PC-9 (cell line): ENCODE measurements at places on chromosomes 11 and 22.

DNA sequence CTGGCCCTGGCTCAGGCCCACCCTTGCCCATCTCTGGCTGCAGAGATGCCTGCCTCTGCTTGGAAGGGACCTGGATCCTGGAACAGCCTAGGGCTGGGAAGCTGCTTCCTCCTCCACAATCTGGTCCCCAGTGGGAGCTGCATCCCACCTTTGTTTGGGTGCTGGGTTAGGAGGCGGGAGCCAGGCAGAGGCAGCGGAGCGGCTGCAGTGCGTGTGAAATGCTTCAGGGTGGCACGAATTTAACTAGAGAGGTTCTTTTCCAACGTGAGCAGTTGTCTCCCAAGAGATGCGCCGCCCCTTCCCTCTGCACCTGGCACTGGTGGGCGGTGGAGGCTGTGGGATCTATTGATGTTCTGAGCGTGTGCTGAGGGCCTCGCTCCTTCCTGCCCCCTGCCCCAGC is 31.6 kb downstream of the BRSK2 start:
- no peak for DNase-seq

- no peak for DNase-seq
These were observed 11.2 kb downstream of the GAL start for GRCh38 chr11:68695531-68695930.

DNA sequence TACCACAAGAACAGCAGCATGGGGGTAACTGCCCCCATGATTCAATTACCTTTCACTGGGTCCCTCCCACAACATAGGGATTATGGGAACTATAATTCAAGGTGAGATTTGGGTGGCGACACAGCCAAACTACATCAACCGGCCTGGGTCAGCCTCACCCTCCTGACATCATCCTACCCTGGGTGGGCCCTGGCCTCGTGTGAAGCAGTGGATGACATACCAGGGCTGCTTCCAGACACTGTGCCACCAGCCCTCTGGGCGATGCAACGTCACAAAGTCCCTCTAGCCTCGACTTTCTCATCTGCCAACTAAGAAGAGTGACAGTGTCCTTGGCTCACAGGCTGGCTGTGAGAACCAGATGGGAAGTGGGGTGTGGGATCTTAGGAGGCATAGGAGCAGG is 8.7 kb upstream of the TPCN2 start:
- DNase-seq, result no peak

DNA sequence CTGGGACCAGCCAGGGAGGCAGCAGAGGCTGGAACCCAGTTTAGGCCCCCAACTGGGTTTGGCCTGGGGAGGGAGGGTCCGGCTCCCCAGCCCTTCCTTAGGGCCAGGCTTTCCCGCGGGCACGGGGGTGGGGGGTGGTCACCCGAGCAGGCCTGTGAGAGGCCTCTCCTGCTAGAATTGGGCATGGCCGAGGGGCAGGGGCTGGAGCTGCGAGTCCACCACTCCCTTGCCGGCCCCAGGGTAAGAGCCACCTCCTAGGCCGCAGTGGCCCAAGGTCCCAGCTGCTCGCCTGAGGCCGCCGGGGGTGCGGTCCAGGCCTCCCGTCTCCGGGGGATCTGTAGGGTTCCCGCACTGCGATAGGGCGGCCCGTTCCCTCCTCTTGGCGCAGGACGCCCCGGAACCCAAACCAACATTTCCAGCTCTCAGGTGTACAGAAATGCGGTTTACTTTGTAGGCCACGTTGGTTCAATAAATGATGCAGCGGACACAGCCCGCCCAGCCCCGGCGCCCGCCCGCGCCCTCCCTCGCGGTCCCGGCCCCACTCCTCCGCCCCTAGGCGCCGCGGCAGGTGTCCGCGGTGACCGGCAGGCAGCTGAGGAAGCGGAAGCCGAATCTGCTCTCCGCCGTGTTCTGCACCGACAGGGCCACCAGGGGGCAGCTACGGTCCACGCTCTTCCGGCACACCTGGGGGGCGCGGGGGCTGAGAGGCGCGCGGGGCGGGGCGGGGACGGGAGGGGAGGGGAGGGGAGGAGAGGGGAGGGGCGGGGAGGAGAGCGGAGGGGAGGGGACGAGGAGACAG is 5.9 kb downstream of the LMNTD2 start:
- DNase-seq, result peak; percentile 54

DNA sequence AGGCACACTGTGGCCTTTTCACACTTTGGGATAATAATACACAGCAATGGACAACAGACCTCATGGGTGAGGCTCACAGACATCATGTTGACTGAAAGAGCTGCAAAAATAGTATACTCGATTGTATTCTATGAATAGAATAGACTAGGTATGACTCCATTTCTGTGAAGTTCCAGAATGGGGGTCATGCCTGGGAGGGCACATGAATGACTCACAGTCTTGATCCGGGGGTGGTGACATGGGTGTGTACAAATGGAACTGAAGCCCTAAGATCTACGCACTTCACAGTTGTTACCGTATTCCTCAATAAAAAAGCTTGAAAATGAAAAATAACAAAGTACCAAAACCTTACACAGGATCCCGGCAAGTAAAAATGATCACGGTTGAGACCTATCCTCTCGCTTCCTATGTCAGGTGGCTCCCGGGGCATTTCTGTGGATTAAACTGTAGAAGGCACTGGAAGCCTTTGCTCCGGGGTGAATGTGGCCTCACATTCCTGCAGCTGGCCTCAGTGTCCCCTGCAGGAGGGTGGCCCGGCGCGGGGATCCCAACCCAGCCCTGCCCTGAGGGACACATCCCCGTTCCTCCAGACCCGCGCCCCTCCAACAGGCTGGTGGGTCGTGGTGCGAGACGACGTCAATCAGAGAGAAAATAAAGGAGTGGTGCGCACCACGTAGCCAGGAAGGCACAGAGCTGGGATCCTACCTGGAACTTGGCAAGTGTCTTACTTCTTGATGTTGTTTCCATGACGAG is 75.9 kb downstream of the NECTIN1 start:
- DNase-seq, result no peak

- no peak for DNase-seq
These were observed 618.2 kb downstream of the TBC1D22A start for GRCh38 chr22:47380692-47381091.

- DNase-seq, result no peak
These were observed 522 bp downstream of the CORO1B start for GRCh38 chr11:67442504-67443404.

DNA sequence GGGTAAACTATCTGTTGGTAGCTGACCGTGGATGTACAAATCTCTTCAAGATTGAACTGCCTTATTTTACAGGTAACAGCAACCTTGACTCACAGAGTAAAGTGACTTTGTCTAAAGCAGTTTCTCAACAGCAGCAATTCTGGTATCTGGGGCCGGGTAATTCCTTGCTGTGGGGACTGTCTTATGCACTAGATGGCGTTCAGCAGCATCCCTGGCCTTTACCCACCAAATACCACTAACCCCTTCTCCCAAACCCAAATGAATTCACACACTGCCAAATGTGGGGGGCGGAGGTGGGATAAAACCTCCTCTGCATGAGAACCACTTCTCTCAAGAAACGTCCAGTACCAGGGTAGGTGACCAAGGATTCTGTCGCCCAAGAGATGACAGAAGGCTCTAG is 1.7 kb upstream of the INCENP start:
- no peak for DNase-seq

- DNase-seq, result no peak
These were observed 2.9 kb upstream of the ALX4 start for GRCh38 chr11:44312876-44313275.

- DNase-seq, result no peak
These were observed 30.0 kb upstream of the POU2AF1 start for GRCh38 chr11:111408789-111409727.

DNA sequence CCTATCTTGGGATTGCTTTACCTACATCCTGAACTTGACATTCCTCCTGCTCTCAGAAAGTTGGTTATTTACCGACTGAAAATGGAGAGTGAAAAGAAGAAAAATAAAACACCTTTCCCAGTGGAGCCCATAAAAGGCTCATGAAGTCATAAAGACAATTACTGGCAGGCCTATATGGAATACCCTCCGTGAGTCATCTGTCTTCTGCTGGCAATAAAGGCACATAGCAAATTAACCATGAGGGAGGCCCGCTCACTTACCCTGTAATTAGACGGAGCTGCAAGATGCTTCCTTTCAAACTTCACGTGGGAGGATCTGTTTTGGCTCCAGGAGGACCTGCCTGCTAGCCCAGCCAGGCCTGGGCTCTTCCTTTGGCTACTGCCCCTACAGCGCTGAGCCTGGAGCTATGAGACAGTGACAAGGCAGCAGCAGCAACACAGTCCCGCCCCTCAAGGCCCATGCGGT is 540.4 kb downstream of the BUD13 start:
- DNase-seq, result no peak

DNA sequence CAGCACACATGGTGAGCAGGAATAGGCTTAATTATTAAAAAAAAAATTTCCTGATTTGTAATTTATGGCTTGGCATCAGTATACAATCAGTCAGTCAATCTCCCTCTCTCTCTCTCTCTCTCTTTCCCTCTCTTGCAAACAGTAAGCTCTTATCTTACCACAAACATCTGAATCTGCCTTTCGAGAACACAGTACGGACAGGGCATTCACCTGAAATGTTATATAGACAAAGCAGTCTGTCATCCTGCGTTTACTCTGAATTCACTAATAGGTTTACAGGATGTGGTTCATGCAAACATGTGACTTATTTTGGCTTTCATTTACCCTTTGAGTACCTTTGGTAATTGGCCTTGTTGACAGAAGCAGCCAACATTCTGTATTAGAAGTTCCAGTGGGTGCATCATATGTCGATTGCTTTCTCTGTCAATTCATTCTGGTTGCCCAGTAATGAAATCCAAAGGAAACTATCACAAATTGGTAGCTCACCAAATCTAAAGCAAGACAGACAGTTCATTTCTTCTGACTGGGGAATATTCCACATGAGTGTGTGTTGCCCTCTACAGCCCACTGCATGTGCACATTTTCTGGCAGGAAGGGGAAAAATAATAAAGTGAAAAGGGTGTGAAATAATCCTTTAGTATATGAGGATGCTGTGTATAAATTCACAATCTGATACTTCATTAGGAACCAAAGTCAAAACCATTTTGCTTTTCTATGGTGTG is 1058.2 kb downstream of the LRRC4C start:
- no peak for DNase-seq

GRCh38 chr11:122100756-122101080 is 15.3 kb downstream of the BLID start:
- DNase-seq, result no peak

DNA sequence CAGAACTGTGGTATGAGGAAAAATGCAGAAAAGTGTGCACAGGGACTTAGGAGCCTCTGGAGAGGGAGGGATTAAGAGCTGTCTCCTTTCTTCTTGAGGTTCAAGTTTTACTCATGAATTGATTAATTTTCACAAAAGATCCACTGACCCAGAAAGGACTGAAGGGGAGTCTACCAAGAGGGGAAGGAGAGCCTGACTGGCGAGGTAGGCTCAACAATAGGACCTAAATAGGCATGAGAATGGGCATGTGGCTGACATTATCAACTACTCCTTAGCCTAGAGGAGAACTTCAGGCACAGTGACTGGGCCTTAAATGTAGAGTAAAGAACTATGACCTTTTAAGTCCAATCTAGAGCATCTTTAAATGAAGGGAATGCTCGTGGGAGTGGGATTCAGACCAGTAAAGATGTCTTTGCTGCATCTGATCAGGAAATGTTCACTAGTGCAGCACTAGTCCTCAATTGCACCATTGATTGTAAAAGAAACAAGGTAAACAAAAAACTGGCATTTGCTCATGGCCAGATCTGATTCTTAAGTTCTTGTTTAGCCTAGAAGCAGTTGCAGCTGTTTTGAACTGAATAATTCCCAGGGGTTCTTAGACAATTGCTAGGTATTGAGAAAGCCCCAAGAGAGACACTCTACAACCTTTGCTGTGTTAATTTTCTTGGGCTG is 135.6 kb downstream of the RAB38 start:
- DNase-seq, result no peak

DNA sequence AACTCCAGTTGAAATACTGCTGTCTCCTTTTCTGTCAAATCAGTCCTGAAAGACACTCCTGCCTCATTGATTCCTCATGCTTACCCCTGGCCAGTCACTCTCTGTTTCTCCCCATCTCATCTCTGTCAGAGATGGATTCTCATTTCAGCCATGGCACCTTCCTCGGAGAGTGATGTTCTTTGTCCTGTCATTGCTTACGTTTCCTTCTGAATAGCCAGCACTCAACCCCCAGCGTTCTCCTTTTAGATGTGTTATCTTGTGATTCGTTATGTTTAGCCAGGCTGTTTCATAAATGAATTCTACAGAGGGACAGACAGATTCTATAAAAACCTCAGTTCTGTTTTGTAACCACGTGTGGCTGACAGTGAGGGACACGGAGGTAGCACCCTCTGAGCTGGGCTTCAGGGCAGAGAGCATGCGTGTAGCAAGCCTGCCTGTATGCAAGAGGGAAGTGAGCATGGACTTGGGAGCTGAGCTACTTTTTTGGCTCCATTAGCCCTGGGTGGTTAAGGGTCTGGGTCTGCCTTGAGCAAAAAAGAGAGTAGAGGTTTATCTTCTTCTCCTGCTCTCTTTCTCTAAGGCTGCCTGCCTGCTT is 354.6 kb downstream of the DDX10 start:
- DNase-seq, result no peak

GRCh38 chr22:47736186-47737034 is 974.0 kb downstream of the TBC1D22A start:
- peak; percentile 59 for DNase-seq

DNA sequence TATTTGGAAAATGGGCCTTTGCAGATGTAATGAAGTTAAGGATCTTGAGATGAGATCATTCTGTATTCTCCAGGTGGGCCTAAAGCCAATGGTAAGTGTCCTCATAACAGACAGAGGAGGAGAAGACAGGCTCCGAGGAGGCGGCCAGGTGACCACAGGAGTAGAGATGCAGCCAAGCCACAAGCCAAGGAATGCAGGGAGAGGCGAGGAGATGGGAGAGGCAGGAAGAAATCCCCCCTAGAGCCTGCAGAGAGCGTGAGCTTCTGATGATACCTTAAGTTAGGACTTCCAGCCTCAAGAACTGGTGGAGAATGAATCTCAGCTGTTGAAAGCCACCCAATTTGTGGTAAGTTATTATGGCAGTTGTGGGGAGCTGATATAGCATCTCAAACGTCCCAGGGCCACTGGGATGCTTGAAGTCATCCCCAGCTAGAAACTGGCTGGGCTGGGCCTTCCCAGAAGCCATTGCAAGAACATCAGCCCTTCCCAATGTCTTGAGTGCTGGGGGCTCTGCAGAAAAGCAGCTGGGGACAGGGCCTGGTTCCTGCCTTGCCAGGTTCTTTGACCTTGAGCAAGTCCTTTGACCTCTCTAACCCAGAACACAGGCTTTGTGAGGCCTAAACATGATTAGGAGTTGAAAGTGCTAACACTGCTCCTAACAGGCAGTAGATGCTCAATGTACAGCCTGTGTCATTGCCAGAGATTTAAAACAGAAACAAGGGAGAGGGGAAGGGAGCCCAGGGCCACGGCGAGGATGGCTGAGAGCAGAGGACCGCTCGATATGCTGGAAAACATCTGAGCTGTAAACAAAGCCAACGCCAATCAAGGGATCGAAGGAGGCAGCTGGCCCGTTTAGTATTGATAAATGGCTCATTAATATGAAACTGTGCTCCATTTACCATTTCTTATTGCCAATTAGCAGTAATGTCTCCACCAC is 632.3 kb downstream of the TBC1D22A start:
- no peak for DNase-seq
